CD4-positive, alpha-beta T cell treated with Interleukin-12 subunit alpha and Interleukin-12 subunit beta, for 1 hour (primary cell): ENCODE measurements at places on chromosomes 13 and 19.

DNA sequence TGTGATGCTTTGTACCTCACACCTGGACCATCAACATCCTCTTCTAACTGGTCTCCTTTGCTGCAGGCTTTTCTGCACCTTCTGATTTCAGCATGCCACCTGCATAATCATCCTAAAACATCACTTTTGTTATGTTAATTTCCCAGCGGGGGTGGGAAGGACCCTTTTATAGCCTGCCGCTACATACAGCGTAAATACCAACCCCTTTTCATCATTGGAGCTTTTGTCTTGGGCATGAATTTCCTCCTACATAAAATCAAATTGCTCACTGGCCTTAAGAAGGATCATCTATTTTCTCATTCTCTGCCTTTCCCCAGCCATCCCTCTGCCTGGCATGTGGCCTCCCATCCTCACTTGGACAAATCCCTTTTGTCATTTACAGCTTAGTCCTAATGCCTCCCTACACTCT, 124.7 kb downstream of the RBM26 start:
- no peak for DNase-seq

DNA sequence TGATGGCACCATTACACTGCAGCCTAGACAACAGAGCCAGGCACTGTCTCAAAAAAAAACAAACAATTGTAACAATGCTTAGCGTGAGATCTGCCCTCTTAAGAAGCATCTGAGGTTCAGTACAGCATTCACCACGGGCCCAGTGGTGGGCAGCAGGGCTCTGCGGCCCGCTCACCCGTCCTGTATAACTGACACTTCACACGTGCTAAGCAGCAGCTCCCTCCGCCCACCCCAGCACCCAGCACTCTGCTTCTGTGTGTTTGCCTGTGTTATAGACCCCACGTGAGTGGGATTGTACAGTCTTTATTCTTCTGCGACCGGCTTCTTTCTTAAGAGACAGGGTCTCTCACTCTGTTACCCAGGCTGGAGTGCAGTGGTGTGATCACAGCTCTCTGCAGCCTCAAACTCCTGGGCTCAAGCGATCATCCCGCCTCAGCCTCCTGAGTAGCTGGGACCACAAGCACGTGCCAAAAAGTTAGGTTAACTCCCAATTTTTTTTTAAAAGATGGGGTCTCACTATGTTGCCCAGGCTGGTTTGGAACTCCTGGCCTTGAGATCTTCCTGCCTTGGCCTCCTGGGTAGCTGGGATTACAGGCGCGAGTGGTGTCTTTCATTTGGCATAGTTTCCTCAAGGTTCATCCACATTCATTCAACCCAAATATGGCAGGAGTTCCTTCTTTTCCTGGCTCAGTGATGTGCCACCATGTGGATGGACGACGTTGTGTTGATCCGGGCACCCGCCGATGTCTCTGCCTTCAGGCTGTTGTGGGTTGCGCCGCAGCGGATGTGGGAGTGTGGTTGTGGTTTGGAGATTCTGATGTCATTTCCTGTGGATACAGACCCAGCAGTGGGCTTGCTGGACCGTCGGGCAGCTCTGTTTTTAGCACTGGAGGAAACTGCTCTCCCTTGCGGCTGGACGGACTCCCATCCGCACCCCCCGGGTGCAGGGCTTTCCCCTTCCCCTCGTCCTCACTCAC, 170.0 kb downstream of the KDM4B start:
- peak; percentile 79 for DNase-seq

DNA sequence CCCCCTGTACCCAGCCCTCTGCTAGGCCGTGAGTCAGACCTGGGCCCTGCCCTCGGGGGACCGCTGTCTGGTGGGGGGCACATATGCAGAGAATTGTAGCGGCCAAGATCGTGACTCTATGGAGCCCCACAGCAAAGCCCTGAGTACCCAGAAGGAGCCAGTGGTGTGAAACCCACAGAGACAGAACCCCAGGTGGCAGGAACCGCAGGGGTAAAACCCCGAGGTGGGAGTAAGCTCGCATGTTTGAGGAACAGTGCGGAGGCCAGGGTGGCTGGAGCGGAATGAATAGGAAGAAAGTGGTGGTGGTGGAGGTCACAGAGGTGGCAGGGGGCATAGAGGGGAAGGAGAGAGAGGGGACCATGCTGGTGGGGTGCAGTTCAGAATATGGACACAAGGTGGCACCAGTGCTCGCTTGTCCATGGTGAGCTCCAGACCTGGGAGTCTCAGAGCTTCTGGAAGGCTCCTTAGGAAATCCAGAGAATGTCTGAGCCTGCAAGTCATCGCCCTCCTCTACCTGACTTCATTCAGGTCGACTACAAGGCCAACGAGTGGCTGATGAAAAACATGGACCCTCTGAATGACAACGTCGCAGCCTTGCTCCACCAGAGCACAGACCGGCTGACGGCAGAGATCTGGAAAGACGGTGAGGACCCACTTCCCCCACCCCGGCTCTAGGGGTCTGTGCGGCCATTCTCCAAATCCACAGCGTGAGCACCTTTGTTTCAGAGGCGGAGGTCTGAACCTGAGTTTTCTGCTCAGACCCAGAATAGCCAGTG, 48.9 kb downstream of the MYH14 start:
- peak; percentile 17 for DNase-seq

- DNase-seq = no peak
Measured at GRCh38 chr13:25372284-25373081, 709 bp downstream of the ATP8A2 start.

GRCh38 chr13:30659980-30660379, 42.3 kb downstream of the USPL1 start:
- DNase-seq = no peak

- no peak for DNase-seq
Measured at GRCh38 chr19:42197375-42197817, 20.1 kb downstream of the DEDD2 start.

- DNase-seq = no peak
Measured at GRCh38 chr19:40414542-40415535, 1.7 kb upstream of the PRX start.

- DNase-seq = no peak
Measured at GRCh38 chr13:32969516-32969941, 46.7 kb upstream of the KL start.
